ENCODE measurements at places on chromosomes 4 and X.

GRCh38 chrX:97234471-97235081, 350.9 kb downstream of the RPA4 start:
- DNase-seq = no peak

- no peak for DNase-seq
Observed at GRCh38 chr4:121198251-121198650, 34.1 kb upstream of the TNIP3 start.

DNA sequence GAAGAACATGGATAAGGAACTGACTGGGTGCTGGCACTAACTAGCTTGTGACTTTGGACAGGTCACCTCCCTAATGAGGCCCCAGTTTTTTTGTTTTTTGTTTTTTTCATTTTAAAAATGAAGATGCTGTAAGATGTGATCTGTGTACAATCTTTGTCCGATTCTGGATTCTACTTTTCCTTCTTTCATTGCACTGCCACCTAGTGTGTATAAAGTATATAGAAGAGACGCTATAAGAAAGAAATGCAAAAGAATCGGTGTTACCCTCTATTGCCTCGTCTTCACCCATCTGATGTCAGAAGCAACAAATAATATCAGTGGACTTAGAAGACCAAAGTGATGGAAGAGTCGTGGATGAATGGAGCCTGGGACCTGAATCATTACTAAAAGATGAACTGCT, 58.6 kb upstream of the P2RY10 start:
- DNase-seq = no peak

GRCh38 chrX:22652596-22652995, 347.2 kb upstream of the DDX53 start:
- DNase-seq = no peak

DNA sequence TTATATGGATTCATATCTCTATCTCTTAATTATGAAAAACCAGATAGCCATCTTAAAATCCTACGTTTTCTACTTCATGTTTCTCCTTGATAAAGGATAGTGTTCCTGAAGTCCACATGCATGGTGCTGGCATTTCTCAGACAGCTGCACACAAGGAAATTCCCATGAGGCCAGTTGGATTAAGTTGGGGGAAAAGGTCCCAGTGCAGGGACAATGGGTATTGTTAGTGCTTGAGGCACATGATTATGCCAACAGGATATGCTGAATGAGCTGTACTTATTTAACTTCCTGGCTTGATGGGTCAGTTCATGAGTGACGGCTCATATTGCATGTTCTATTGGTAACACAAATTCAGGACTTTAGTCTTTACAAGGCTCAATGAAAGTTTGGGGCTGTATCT, 913.9 kb upstream of the NDST4 start:
- DNase-seq = no peak

DNA sequence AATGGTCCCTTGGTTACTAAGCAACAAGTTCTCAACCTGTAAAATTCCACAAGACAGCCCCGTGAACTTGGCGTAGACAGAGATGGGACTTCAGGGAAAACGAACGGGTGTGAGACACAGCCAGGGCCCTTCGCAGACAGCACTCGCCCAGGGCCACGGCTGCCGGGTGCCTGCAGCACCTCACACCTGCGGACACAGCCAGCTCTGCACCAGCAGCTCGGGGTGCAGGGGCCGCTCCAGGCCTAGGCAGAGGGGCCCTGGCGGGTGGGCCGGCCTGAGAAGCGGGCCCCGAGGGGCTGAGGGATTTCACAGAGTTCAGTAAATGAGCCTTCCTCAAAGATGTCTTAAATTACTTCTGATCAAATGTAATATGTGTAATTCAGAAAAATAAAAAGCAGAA, 34.0 kb downstream of the GAK start:
- no peak for DNase-seq

DNA sequence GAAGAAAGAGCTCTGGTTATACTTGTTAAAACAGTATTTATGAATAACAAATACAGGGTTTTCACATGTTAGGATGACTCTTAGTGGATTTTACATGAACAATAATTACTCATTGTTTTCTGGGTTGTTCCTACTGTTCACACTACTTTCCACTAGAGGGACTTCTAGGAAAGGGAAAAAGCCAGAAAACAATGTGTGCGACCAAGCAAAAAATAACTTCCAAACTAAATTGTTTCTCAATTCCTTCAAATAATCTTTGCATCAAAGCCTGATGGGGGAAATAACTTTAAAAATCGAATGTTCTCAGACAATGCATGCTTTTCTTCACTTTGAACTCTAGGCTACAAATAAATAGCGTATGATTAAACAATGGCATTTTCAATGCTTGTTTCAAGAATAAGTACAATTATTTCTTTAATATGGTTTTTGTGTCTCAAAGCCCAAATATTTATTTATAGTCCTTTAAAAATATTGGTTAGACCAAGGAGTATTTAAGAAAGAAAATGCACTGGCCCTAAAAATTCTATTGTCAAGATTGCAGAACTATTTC, 72.1 kb upstream of the ETNPPL start:
- DNase-seq = no peak

Measured in activated effector memory CD4-positive, alpha-beta T cell treated with anti-CD3 and anti-CD28 coated beads, Interleukin-2, amount 50 U/mL, for 16 hours (primary cell).